Right kidney (tissue), 9 donors: ENCODE measurements at places on chromosomes 2 and 18.
A peak's percentile ranks its signal among the peaks of the same experiment; 100 is the strongest.

GRCh38 chr18:78857314-78858150, 122.1 kb upstream of the SALL3 start:
- no peak for DNase-seq

- DNase-seq, result peak; percentile 50
These were observed 667 bp downstream of the REEP1 start for GRCh38 chr2:86336675-86337243.

DNA sequence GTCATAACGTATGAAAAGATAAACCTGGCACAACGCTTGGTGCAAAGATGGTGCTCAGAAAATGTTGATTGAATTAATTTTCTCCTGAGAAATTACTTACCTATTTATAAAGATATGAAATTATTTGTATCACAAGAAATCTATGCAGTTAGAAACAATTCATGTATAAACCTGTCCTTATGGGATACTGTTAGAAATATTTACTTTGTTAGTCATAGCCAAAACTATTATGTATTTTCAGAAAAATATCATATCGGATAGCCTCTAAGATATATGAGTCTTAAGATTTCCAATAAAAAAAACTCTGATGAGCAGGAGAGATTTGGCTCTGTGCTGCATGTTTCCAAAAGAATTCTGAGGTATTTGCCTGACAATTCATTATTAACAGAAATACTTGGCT, 880.7 kb downstream of the LRRTM4 start:
- DNase-seq, result no peak

DNA sequence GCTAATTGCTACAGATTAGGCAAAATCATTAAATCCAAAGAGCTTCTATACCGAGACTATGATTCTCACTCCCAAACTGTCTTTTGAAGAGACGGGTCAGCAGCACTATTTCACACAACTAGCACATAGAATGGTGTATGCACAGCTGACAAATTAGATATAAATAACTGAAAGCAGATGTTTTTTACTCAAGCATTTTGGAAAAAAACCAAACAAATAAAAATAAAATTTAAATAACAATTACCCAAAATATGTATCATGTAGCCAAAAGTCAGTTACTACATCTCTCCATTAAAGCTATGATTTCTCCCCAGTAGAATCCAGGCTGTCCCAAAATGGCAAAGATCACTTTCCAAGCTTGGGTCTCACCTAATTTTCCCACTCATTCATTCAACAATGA, 107.9 kb downstream of the TMEM163 start:
- no peak for DNase-seq

DNA sequence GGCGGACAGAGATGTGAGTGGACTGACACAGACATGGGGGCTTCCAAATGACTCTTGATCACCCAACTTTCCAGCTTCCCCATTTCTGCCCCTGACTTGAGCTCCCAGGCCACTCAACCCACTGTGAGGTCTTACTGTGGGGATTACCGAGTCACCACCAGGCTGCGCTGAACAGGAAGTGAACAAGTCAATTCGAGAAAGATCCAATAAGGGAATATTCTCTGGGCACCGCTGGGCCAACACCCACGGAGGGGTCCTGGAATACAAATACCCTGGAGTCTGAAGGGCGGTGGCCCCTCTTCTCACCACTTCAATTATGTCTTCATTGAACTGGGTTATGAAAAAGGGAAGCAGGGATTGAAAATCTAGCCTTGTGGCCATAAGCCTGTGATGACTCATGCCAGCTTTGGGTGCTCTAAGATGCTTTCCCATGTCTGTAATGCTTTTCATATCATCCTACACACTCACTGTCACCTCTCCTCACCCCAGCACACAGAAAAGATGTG, 37.7 kb downstream of the BCL11A start:
- DNase-seq, result no peak

GRCh38 chr2:100184055-100184737, 41.8 kb upstream of the AFF3 start:
- no peak for DNase-seq

- no peak for DNase-seq
These were observed 253.4 kb downstream of the HDAC4 start for GRCh38 chr2:239147376-239147775.

GRCh38 chr2:117128461-117128860, 686.0 kb upstream of the DDX18 start:
- DNase-seq, result no peak

- no peak for DNase-seq
These were observed 292.1 kb downstream of the RDH14 start for GRCh38 chr2:18268400-18268799.

GRCh38 chr2:179981085-179981484, 26.0 kb downstream of the CWC22 start:
- DNase-seq, result no peak

- no peak for DNase-seq
These were observed 82.6 kb upstream of the ST8SIA3 start for GRCh38 chr18:57269756-57270155.

- DNase-seq, result no peak
These were observed 18.3 kb upstream of the BMP10 start for GRCh38 chr2:68889500-68889899.

GRCh38 chr2:145016711-145017110, 496.8 kb upstream of the ZEB2 start:
- no peak for DNase-seq

- no peak for DNase-seq
These were observed 120.8 kb downstream of the NFATC1 start for GRCh38 chr18:79516441-79516931.

- DNase-seq, result no peak
These were observed 34.7 kb downstream of the WDR33 start for GRCh38 chr2:127776122-127776780.

GRCh38 chr18:49008716-49009115, 58.0 kb upstream of the SMAD7 start:
- DNase-seq, result no peak

DNA sequence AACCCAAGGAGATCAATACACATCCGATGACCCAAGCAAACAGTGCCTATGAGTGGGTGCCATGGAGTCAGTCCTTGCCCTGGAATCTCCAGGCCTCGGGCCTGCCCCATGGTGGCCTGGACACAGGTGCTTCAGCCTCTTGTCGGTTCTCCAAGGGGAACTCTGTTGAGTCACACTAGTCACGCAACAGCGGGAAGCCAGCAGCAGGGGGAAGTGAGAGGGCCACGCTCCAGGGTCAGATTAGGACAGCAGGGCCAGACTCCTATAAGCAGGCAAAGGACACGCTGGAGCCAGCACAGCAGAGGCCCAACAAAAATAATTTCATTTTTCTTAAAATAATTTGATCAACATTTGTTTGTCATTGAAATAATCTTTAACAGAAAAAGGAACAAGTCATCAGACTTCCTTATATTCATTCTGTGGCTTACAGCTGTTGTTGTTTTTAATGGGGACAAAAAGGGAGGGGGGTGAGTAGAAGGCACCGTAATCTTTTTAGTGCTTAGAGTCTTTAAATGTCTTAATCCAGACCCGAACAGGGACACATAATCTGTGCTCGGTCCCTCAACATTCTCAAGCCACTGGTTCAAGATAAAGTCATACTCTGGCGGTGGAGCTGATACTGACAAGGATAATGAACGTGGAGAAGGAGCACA, 16.4 kb upstream of the ARMC9 start:
- DNase-seq, result no peak

DNA sequence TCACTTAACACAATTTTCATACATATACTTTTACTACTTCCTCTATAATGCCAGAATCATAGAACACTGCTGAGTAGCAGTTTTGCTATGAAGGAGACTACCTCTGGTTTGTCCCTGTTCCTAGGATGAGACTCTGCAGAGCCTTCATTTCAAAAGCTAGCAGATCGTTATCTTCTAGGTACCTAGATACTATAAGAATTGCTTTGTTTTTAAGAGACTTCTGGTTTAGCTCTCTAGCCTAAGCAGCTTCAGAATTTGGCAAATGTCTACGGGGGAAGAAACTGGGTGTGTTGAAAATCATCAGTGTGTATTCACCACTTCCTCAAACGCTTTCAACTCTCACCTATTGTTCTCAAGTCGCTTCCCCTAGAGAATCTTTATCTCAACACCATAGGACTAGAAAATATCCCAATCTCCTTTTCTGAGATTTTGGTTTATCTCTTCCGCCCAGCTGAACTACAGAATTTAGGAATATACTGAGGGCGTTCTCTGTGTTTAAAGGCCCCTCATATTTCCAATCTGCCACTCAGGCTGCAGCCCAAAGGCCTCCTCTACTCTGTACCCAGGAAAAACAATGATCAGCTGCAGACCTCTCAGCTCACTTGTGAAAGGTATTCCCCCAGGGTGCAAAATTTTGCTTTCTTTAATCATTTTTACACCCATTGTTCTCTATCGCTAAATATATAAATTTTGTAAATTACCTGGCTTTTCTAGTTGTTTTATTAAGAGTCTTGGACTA, 28.7 kb downstream of the SMAD2 start:
- DNase-seq, result no peak

DNA sequence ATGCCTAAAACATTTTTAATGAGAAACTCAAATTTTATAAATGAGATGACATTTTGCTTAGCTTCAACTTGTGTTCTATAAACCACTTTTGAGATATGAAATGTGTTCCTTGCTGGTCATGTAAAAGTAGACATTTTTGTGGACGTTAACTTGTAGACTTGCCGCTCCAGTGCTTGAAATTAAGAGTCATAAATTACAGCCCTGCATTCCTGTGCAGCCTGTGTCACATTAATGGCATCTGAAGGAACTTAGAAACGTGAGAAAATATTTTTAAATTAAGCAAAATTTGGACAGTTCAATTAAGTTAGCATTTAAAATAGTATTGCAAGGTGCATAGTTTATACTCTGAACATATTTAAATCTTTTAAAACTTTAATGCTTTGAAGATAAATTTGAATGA, 98.3 kb upstream of the LDLRAD4 start:
- no peak for DNase-seq

DNA sequence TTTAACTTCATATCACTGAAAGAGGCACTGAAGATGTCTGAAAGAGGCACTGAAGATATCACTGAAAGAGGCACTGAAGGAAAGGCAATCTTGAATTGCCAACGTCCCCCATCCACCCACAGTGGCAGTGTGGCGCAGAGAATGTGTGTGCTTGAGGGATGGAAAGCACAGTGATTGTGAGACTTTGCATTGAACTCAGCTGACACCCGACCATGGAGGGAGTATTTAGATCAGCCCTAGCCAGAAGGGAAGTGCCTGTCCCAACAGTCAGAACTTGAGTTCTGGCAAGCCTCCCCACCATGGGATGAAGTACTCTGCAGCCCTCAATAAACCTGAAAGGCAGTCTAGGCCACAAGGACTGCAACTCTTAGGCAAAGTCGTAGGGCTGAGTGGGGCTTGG, 33.8 kb downstream of the MAP4K3 start:
- no peak for DNase-seq

- DNase-seq, result no peak
These were observed 53.5 kb upstream of the SPOPL start for GRCh38 chr2:138447889-138448570.

DNA sequence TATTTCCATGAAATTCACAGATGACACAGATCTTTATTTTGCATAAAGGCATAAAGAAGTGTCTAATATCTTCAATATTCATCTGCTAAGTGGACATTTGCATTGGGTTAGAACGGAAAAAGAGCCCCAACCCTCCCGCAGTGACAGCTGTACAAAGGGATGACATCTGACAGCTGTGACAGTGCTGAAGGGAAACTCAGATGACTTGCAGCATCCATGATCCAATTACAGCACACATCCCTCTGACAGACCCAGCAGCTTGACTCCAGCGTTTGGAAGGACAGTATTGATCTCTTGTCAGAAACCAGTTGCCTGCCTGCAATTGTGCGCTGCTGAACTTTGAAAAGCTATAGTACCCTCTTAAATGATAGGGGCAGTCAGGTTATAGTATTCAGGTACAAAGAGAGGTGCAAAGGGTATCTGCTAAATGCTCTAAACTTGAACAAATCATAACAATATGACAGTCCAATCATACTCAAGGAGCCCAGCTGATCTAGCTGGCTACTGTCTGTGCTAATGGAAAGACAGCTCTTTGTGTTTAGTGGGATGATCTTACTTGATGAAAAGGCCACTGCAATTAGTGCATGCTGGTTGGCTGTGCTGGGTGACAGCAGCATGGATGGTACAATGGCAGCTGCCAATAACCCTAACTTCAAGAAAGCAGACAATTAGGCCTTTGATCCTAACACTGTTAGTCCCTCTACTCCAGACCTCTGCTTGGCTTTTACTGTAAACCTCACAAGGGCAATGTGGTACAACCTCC, 599.2 kb downstream of the NR4A2 start:
- no peak for DNase-seq

- DNase-seq, result no peak
These were observed 24.4 kb upstream of the RAB31 start for GRCh38 chr18:9683418-9684396.

DNA sequence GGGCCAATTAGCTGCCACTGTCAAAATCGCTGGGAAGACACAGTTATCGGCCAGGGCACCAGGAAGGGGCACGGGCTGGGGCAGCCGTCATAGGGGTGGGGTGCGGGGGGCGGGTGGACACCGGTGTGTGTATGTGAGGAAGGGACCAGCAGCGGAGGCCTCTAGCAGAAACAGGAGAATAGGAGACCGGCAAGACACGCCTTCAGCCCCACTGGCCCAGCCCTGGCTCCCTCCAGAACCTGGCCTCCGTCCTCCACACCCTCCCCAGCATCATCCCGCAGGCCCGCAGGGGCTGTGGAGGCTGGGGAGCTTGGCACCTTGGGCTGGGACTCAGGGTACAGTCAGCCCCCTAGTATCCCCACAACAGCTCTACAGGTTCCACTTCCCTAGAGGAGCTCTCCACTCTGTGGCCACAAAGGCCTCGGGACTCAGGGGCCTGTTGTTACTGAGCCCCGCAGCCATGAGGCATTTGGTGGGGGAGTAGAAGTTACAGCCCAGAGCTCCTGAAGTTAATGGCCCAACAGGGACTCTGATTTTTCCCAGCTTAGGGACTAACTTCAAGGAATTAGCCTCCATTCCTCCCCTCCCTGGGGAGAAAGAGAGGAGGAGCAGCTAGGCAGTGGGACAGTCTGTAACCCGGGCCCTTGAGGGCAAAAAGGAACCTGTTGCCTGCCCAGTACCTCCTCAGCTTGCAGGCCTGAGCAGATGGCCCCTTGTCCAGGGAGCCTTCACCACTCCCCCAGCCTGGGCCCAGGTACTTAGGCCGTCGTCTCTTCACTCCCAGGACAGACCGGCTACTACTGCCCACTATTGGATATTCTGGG, 19.9 kb downstream of the SH2D6 start:
- peak; percentile 80 for DNase-seq

GRCh38 chr2:16281451-16282335, 341.3 kb downstream of the MYCN start:
- peak; percentile 68 for DNase-seq

- DNase-seq, result no peak
These were observed 321.0 kb upstream of the NRP2 start for GRCh38 chr2:205361272-205361671.

DNA sequence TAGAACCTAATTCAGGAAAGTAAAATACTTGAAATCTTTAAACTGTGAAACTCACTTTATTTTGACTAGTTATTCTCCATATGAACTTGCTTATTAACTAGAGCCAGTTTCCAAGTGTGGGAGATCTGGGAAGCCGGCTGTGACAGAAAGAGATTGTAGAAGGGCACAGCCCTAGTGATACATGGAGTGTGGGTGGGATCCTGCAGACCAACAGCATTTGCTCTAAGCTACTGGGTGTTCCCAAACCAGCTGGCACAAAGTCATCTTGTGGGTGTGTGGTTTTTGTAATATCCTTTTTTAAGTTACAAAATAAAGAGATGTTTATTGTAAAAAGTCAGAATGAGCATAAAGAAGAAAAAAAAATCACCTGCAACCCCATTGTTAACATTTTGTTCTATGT, 3.4 kb downstream of the DUSP19 start:
- no peak for DNase-seq
